ENCODE measurements at places on chromosomes 3 and 15. TPM values are rescaled to one million over a fixed set of nuclear protein-coding genes. Genes with fewer than 3 reads are reported as not detected.

Gene WDR93
- not detected for polyA plus RNA-seq

Gene STRA6
- polyA plus RNA-seq = 3.3 TPM

Gene P2RY14
- 2.9 TPM for polyA plus RNA-seq

Gene GUCA1C
- polyA plus RNA-seq = 0.22 TPM

Gene LRTM1
- not detected for polyA plus RNA-seq

Gene ALS2CL
- polyA plus RNA-seq = 11.2 TPM

Gene AHSG
- polyA plus RNA-seq = not detected

Gene RBM15B
- polyA plus RNA-seq = 16.5 TPM

Gene ANKUB1
- not detected for polyA plus RNA-seq

Gene SPRED1
- polyA plus RNA-seq = 15.0 TPM

Gene GNAI2
- polyA plus RNA-seq = 242 TPM

Gene KLHL40
- polyA plus RNA-seq = 0.03 TPM

Gene AADACL2
- polyA plus RNA-seq = 0.06 TPM

Gene SLC28A2
- 0.59 TPM for polyA plus RNA-seq

Gene CEP152
- 1.1 TPM for polyA plus RNA-seq

Gene LRIG1
- 56.8 TPM for polyA plus RNA-seq

Gene SCAMP5
- polyA plus RNA-seq = 1.5 TPM

Gene REC114
- not detected for polyA plus RNA-seq

Gene KIF15
- 0.67 TPM for polyA plus RNA-seq

Gene FBXW12
- polyA plus RNA-seq = not detected

Gene GAP43
- polyA plus RNA-seq = 0.06 TPM

Gene HYAL1
- polyA plus RNA-seq = 6.3 TPM

Gene GOLGA8G
- polyA plus RNA-seq = not detected

Gene RMDN3
- 41.9 TPM for polyA plus RNA-seq

Gene DNAJA4
- 38.5 TPM for polyA plus RNA-seq

Gene CORO2B
- polyA plus RNA-seq = 7.8 TPM

Gene CEMIP
- polyA plus RNA-seq = 1.5 TPM

Gene FAM81A
- polyA plus RNA-seq = 1.7 TPM

Gene MED12L
- polyA plus RNA-seq = 0.03 TPM

Gene ASTE1
- 2.8 TPM for polyA plus RNA-seq

Gene GATM
- polyA plus RNA-seq = 6.2 TPM

Gene SLC38A3
- 22.0 TPM for polyA plus RNA-seq

Gene SPINT1
- 6.2 TPM for polyA plus RNA-seq

Gene AMOTL2
- polyA plus RNA-seq = 45.0 TPM

Gene FILIP1L
- 27.2 TPM for polyA plus RNA-seq

Gene TFDP2
- 6.7 TPM for polyA plus RNA-seq

Gene SEMA6D
- 2.1 TPM for polyA plus RNA-seq

Gene CHRM5
- polyA plus RNA-seq = not detected

Gene SLC2A2
- polyA plus RNA-seq = 0.56 TPM

Gene CACNA1D
- polyA plus RNA-seq = 1.5 TPM

Gene TIGIT
- 0.13 TPM for polyA plus RNA-seq

Gene GOLGA8J
- 0.67 TPM for polyA plus RNA-seq

Gene TLR9
- polyA plus RNA-seq = 0.22 TPM

Gene SKIC8
- 55.7 TPM for polyA plus RNA-seq

Gene PLSCR2
- polyA plus RNA-seq = 0.14 TPM

Gene CD200R1
- polyA plus RNA-seq = 1.1 TPM

Gene MESP2
- polyA plus RNA-seq = 1.5 TPM

Gene MME
- polyA plus RNA-seq = 39.8 TPM

Gene LYZL4
- not detected for polyA plus RNA-seq

Gene DUOXA2
- 0.95 TPM for polyA plus RNA-seq

Gene GPR160
- 11.0 TPM for polyA plus RNA-seq

Gene CGGBP1
- 48.2 TPM for polyA plus RNA-seq

Gene RAP2B
- 1.4 TPM for polyA plus RNA-seq

Gene MCF2L2
- 0.06 TPM for polyA plus RNA-seq

Gene CLDN16
- polyA plus RNA-seq = 0.28 TPM

Gene ETV5
- 4.7 TPM for polyA plus RNA-seq
